ENCODE measurements at places on chromosomes 4 and X.

GRCh38 chr4:7023901-7024300 is 19.3 kb upstream of the TADA2B start:
- DNase-seq: no peak

GRCh38 chr4:98946359-98946758 is 17.4 kb upstream of the EIF4E start:
- DNase-seq: no peak

DNA sequence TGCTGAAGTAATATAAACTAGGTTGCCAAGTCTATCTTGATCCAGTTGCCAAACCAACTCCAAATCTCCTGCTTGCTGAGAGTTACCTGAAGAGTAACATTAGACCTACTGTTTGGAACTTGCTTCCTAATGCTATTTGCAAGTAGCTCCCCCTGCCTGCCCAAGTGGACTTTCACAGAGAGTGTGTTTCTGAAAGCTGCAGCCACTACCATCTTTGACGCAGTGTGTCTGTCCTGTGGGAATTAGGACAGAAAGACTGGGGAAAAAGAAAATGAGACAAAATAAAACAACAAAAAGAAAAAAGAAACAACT is 195.0 kb upstream of the HS3ST1 start:
- DNase-seq: no peak

DNA sequence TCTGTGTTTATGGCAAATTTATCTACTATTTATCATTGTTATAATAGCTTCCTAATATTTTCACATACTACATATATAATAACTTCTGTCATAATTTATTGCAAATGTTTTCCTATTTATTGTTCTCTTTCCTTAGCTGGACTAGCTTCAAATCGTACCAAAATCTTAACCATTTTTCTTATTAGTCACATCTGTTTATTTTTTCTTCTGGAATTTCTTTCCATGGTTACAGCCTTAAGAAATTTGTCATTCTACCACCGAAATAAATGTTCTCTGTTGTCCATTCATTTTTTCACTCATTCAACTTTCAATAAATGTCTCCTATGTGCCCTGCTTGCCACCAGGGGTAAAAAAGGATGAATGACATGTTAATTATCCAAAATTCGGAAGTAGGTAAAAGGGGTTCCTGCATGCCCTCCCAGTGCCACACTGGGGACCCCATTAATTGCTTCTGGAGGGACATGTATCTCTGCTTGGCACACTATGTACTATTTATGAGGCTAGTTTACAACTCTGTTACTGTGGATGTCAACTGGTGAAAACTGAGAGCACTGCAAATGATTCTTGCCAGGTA is 182.1 kb downstream of the SH3KBP1 start:
- DNase-seq: no peak

DNA sequence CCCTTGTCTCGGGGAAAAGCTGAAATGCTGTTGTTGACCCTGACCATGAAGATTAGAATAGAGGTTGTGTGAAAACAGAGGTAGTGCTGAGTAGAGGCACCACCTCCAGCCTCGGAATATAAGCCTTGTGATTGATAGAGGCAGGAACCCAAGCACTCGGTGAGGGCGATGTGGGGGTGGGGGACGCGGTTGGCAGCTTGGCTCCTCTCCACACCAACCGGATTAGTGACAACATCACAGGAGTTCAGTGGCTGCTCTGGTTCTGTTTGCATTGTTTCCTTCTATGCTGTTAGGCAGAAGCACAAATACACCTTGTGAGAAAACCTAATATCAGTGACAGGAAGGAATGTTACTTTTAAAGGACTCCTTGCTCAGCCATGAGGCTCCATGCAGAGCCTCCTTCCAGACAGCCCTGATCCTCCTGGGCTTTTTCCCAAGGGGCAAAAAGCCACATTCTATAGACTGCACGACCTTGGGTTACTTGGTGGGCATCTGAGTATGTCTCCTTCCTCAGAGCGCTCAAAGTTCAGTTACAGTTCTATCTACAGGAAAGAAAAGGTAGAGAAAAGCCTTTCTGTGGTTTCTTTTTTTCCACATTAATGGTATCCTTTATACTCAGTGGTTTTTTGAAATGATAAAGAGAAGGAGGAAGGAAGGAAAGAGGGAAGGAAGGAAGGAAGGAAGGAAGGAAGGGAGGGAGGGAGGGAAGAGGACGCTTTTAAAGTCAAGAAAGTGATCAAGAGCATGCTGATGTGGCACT is 150.4 kb upstream of the NOCT start:
- DNase-seq: peak; percentile 44

DNA sequence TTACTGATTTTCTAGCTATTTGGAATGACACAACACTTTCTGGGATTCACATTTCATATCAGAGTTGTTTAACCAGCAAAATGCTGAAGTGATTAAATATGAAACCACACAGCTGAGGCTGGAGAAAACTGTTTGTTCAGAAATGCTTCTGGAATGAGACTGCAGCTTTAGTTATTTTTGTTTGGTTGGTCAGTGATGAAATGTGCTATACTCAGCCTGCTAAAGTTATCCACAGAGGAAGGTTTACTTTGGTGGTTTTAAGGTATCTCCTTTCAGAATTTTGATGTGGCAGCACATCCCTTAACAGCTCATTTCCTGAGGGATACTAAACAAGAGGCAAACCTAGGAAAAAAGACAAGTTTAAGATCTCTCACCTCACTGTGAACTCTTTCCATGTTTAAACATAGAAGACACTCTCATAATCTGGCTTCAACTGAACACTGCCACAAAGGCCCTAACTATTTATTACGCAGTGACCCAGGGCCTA is 106.6 kb upstream of the PDE5A start:
- no peak for DNase-seq

GRCh38 chr4:121270389-121270788 is 106.3 kb upstream of the TNIP3 start:
- no peak for DNase-seq

GRCh38 chrX:16559206-16559619 is 90.7 kb upstream of the S100G start:
- no peak for DNase-seq

DNA sequence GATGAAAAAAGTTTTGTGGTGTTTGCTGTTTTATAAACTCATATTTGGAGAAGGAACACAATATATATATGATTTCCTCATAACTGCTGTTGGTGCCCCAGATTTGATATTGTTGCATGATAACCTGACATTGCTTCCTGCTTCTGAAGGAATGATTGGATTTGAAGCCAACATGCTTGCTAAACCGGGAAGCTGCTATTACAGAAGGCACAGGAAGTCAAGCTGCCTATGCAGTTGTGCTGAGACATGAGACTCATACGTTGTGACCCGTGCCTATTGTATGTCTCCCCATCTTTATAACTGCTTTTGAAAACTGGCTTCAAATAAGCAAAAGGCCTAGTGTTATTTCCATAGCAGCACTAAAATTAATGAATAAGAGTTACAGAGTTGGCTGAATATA is 32.9 kb downstream of the GAB1 start:
- no peak for DNase-seq

- no peak for DNase-seq
These were observed 54.8 kb downstream of the DHX15 start for GRCh38 chr4:24529555-24529954.

GRCh38 chr4:9921326-9921725 is 100.0 kb downstream of the SLC2A9 start:
- DNase-seq: no peak

- no peak for DNase-seq
These were observed 17.0 kb upstream of the STX18 start for GRCh38 chr4:4558881-4559280.

GRCh38 chr4:159526172-159526571 is 423.3 kb downstream of the RAPGEF2 start:
- DNase-seq: no peak

DNA sequence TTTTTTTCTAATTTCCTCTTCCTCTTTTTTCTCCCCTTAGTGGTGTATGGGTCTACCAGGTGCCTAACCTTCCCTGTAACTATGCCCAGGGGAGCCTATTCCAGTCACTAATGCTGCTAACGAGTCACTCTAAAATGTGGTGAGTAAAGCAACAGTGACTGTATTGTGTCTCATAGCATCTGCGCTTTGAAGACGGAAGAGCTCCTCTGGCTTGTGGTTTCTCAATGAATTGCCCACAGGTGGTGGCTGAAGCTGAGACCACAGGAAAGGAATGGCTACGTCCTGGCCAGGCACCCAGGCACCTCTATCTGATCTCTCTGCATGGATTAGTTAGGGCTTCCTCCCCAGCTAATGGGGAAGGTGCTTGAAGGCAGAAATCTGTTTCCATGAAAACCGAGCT is 763.5 kb upstream of the FRG1 start:
- no peak for DNase-seq

- no peak for DNase-seq
These were observed 182.9 kb downstream of the COX18 start for GRCh38 chr4:72886602-72887001.

GRCh38 chr4:20590849-20591248 is 109.4 kb upstream of the PACRGL start:
- DNase-seq: no peak

- DNase-seq: no peak
These were observed 46.0 kb downstream of the HADH start for GRCh38 chr4:108035691-108036090.

DNA sequence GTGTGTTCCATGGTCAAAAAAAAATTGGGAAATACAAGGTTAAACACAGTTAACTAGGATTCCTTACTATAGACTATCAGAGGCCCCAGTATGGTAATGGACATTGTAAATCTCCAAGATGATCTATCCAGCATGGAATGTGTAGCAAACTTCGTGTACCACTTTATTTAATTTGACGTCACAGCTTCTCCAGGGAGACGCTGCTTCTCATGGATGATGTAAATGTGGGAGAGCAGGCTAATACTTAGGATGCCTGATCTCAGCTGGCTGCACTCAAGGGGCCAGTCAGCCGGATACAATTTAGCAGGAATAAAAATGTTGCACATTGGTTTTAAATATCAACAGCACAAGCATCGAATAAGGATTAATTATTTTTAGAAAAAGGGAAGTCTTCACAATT is 111.7 kb upstream of the HPF1 start:
- no peak for DNase-seq
